ENCODE measurements at places on chromosomes 12 and 14.

DNA sequence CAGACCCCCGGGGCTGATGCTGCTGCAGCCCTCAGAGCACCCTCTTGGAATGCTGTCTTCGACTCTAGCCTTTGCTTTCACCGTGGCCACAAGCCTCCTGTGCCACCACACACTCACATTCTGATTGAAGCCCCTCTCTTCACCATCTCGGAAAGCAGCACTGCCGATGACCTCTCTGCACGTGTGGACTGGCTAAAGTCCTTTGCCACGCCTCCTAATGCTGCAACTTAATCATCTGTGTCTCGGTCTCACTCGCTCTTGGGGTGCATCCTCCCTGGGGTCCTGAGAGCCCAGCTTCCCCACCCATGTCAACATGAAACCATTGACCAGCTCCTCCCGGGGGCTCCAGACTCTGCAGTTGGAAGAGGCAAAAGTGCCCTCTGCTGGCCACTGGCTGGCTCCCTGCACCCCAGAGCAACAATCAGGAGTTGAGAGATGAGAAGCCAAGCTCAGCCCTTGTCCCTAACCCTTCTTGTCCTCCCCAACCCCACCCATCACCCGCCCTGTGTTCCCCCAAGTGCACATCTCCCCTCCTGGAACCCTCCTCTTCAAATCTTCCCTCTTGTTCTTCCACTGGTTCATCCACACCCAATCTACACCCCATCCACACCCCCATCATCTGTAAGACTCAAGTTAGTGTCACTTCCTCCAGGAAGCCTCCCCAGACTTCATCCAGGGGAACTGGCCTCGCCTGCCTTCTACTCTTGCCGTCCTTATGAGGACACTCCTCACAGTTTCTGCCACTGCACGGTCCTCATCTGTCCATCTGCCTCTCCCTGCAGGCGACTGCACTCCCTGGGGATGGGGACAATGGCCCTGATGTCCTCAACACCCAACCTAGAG, 23.6 kb upstream of the FAM181A start:
- DNase-seq = no peak

DNA sequence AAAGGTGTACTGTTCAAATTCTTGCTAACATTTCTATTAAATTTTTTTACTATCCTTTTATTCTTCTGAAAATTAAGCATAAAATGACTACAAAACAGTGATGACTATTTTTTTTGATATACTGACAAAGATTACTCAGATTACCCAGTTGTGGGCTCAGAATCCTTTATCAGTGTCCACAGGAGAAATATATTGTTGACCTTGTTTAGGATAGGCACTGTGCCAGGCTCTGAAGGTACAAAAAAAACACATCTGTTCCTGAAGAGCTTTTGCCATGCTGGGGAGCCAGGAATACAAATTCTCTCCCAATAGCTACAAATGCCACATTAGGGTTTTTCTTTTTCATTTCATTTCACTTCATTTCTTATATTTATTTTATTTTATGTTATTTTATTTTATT, 26.9 kb upstream of the GCH1 start:
- DNase-seq = no peak

GRCh38 chr12:69036533-69036932, 103.6 kb upstream of the CPM start:
- DNase-seq = no peak

GRCh38 chr14:68733086-68733914, 59.6 kb downstream of the ZFP36L1 start:
- DNase-seq = no peak

DNA sequence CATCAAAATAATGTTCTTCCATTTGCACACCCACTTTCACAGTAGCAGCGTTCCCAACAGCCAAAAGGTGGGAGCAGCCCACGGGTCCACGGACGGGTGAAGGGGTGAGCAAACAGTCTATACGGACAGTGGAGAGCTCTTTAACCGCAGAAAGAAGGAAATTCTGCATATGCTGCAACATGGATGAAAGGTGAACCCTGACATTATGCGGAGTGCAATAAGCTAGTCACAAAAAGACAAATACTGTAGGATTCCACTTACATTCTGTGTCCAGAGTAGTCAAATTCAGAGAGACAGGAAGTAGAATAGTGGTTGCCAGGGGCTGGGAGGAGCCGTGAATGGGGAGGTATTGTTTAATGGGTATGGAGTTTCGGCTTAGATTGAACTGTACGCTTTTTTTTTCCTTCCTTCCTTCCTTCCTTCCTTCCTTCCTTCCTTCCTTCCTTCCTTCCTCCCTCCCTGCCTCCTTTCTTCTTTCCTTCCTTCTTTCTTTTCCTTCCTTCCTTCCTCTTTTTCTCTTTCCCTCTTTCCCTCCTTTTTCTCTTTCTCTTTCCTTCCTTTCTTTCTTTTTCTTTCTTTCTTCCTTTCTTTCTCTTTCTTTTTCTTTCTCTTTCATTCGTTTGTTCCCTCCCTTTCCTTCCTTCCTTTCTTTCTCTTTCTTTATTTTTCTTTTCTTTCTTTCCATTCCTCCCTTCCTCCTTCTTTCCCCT, 15.8 kb upstream of the ANKRD9 start:
- DNase-seq = no peak

DNA sequence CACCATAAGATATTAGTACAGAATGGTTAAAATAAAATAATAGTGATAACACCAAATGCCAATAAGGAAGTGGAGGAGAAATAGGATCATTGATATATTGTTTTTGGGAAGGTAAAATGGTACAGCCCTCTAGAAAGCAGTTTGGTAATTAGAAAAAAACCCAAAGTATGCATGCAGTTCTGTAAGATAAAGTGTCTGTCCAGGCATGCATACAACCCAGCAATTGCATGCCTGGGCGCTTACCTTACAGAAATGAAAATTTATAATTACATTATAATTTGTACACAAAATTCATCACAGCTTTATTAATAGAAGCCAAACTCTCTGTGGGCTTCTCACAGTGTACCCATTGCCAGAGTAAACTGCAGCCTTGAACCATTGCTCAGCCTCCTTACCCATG, 124.7 kb downstream of the TTC6 start:
- DNase-seq = no peak

DNA sequence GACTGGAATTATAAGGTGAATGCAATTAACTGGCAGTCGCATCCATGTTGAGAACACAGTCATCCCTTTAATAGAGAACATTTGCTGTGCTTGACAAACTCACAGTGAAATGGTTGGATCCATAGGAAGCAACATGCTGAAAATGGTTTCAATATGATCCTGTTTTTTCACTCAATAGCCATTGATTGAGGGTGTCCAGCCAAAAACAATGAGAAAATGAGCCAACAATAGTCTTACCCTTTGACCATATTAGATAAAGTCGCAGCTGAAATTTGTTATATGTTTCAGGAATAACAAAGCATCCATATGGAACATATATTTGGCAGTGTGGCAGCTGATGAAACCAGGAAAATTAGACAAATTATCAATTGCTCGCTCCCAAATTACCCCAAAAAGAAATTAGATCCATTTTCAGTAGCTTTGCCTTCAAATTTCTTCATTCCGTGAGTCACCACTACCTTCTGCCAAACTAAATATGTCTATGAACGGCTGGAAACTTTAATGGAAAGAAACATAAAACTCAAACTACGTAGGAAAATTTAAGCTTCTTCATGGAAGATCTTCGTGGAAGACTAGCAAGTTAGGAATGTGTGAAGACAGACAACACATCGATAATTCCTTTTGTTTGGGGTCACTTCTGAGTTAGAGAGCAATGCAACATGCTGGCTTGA, 17.4 kb downstream of the IGF1 start:
- DNase-seq = no peak

GRCh38 chr12:106980944-106981343, 6.0 kb downstream of the MTERF2 start:
- DNase-seq = no peak

- no peak for DNase-seq
Measured at GRCh38 chr12:25829192-25829591, 129.3 kb upstream of the RASSF8 start.

DNA sequence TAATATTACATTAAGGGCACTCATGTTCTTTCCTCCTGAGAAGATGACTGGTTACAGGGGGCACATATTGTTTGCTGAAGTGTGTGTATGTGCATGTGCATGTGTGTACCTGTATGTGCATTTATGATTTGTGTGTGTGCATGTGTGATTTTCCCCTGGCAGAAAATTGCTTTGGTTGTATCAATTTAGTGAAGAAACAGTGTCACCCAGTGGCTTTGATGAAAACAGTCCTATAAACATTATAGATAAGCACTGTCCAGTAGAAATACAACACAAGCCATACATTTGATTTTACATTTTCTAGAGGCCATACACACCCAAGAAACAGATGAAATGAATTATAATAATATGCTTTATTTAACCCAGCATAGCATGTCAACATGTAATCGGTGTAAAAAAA, 8.6 kb downstream of the PDE3A start:
- DNase-seq = no peak

- no peak for DNase-seq
Measured at GRCh38 chr14:83128783-83129182, 1595.1 kb upstream of the SEL1L start.

- DNase-seq = no peak
Measured at GRCh38 chr14:105888784-105889665, 362.6 kb downstream of the TMEM121 start.

- DNase-seq = no peak
Measured at GRCh38 chr12:27566159-27566558, 42.2 kb downstream of the PPFIBP1 start.

All from activated CD4-positive, CD25-positive, alpha-beta regulatory T cell (primary cell).